ENCODE measurements at places on chromosomes 4 and X.
A peak's percentile ranks its signal among the peaks of the same experiment; 100 is the strongest.

DNA sequence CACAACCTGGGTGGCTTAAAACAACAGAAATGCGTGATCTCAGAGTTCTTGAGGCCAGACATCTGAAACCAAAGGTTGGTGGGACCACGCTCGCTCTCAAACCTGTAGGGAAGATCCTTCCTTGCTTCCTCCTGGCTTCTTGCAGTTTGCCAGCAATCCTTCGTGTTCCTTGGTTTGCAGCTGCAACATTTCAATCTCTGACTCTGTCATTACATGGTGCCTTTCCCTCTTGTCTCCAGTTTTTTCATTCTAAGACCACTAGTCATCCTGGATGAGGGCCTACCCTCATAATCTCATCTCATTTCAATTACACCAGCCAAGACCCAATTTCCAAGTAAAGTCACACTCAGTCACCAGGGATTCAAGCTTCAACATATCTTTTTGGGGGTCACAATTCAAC lies 388.0 kb downstream of the GPM6A start:
- no peaks in the 10 kb centered on the region for H3K36me3 ChIP-seq
- no peaks in the 10 kb centered on the region for H3K27me3 ChIP-seq
- no peak overlapping the region for H3K4me3 ChIP-seq
- peaks cover 11% of the 10 kb centered on the region for H3K4me1 ChIP-seq
- H3K27ac ChIP-seq, result no peak overlapping the region
- no peak for DNase-seq

GRCh38 chrX:46407753-46408130 lies 137.5 kb downstream of the ZNF674 start:
- H3K27ac ChIP-seq, result no peak overlapping the region
- no peak for DNase-seq
- H3K4me3 ChIP-seq, result no peak overlapping the region
- no peaks in the 10 kb centered on the region for H3K4me1 ChIP-seq
- H3K36me3 ChIP-seq, result no peaks in the 10 kb centered on the region

DNA sequence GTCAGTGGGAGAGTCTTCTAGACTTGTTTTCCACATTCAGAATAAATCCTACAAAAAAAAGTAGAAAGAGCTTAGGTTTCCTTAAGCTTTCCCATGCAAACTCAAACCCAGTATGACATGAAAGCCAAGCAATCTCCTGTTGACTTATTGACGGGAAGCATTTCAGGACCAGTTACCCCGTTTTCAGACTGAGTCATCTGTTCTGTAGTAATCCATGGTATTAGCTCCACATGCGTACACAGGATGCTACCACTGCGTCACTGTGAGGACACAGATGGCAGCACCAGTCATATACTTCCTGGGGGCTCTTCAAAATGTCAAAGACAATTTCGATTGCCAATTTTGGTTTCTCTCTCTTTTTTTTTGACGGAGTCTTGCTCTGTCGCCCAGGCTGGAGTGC lies 224.9 kb upstream of the MAD2L1 start:
- H3K4me1 ChIP-seq, result no peaks in the 10 kb centered on the region
- no peak overlapping the region for H3K4me3 ChIP-seq
- no peaks in the 10 kb centered on the region for H3K27me3 ChIP-seq
- H3K36me3 ChIP-seq, result no peaks in the 10 kb centered on the region
- DNase-seq, result no peak

DNA sequence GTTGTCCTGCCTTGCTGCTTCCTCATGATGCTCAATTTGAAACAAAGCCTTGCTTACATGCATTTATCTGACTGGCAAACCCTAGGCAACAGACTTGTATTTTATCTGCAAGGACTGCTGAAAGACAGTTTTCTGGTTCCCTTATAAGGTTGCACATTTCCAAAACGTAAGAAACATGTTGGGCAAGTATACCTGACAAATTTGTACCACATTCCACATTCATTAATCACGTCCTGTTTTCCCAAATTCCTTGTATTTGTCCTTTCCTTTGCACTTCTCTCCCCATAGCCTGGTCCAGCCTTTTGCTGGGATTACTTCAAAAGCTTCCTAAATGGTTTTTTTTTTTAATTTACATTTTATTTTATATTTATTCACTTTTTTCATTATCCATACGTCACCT lies 310.1 kb downstream of the PPP3CA start:
- no peak for DNase-seq
- H3K36me3 ChIP-seq, result peaks cover 5% of the 10 kb centered on the region
- peaks cover 5% of the 10 kb centered on the region for H3K4me1 ChIP-seq
- no peak overlapping the region for H3K27ac ChIP-seq
- H3K4me3 ChIP-seq, result no peak overlapping the region

GRCh38 chrX:7028246-7028645 lies 119.3 kb upstream of the STS start:
- H3K4me3 ChIP-seq, result no peak overlapping the region
- H3K36me3 ChIP-seq, result no peaks in the 10 kb centered on the region
- H3K4me1 ChIP-seq, result no peaks in the 10 kb centered on the region
- no peak for DNase-seq
- no peaks in the 10 kb centered on the region for H3K27me3 ChIP-seq
- no peak overlapping the region for H3K27ac ChIP-seq

- no peak for DNase-seq
- H3K4me1 ChIP-seq, result no peaks in the 10 kb centered on the region
- H3K36me3 ChIP-seq, result no peaks in the 10 kb centered on the region
Measured at GRCh38 chr4:174592985-174593335, 70.7 kb upstream of the HPGD start.

- DNase-seq, result no peak
- peaks cover 11% of the 10 kb centered on the region for H3K36me3 ChIP-seq
- no peak overlapping the region for H3K27ac ChIP-seq
- H3K4me1 ChIP-seq, result peaks cover 38% of the 10 kb centered on the region
- H3K4me3 ChIP-seq, result no peak overlapping the region
Measured at GRCh38 chr4:8395504-8396296, 44.8 kb downstream of the ACOX3 start.

DNA sequence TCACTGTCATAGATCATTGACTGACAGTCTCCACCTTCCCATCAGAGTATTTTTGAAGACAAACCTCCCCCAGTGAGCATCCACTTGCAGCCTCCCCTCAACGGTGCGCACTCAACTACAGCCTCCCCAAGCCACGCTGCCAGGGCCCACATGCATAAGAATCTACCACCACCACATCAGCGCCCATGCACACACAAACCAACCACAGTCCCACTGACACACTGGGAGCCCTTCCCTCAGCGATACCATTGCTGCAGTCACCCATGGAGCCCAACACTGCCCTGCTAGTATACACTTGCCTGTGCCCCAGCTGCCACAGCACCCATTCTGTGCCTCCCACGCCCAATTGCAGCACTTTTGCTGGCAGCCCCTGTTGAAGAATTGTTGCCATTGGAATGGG lies 132.9 kb downstream of the CHM start:
- H3K36me3 ChIP-seq, result peaks cover 22% of the 10 kb centered on the region
- no peaks in the 10 kb centered on the region for H3K27me3 ChIP-seq
- H3K4me1 ChIP-seq, result no peaks in the 10 kb centered on the region
- no peak overlapping the region for H3K4me3 ChIP-seq
- DNase-seq, result no peak

DNA sequence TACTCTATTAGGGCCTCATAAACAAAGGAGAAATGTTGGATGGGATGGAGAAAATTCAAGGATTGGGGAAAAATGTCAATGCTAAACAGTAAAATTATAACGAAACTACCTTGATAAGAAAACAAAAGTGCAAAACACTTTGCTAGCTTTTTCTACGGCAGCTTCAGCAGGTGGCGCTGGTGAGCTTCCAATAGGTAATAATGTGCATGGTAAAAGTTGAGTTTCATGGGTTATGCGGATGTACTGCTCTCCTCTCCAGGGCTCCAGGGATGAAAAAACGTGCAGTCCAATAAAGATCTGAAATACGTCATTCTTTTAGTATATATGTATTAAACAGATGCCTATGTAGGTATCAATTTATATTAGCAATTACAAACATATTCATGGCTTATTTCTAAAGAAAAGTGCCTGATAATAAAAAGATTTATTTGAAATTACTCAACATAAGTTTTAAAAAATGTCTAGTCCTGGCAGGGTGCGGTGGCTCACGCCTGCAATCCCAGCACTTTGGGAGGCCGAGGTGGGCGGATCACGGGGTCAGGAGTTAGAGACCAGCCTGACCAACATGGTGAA lies 239.6 kb downstream of the GRXCR1 start:
- no peaks in the 10 kb centered on the region for H3K36me3 ChIP-seq
- no peaks in the 10 kb centered on the region for H3K4me1 ChIP-seq
- DNase-seq, result peak; percentile 34
- H3K27ac ChIP-seq, result no peak overlapping the region

- DNase-seq, result peak; percentile 33
- no peaks in the 10 kb centered on the region for H3K36me3 ChIP-seq
- peaks cover 16% of the 10 kb centered on the region for H3K4me1 ChIP-seq
- peak overlapping the region; percentile 67 for H3K27ac ChIP-seq
- H3K4me3 ChIP-seq, result no peak overlapping the region
- no peaks in the 10 kb centered on the region for H3K27me3 ChIP-seq
Measured at GRCh38 chrX:130174045-130174704, 2.4 kb downstream of the RAB33A start.

- H3K27ac ChIP-seq, result no peak overlapping the region
- no peaks in the 10 kb centered on the region for H3K27me3 ChIP-seq
Measured at GRCh38 chr4:92528541-92528940, 224.8 kb downstream of the GRID2 start.

DNA sequence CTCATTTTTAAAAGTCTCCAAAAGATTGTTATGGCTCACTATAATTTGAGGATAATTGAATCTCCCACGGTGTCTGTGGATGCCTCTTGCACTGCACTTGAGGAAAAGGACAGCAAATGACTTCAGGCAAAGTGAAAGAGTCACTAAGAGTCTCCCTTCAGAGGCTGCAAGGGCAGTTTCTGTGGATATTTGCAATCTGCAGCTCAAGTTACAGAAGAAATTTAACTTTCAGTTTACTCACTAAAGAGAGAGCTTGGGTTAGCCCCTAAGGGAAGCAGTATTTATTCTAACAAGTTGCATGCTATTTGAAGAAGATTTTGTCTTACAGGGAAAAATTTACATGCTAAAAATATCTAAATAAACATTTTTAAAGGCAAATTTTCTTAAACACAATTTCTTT lies 912.0 kb upstream of the TENM3 start:
- H3K4me1 ChIP-seq, result no peaks in the 10 kb centered on the region
- H3K27me3 ChIP-seq, result no peaks in the 10 kb centered on the region
- H3K27ac ChIP-seq, result no peak overlapping the region
- H3K36me3 ChIP-seq, result no peaks in the 10 kb centered on the region
